ENCODE measurements at places on chromosomes 1 and 21.

DNA sequence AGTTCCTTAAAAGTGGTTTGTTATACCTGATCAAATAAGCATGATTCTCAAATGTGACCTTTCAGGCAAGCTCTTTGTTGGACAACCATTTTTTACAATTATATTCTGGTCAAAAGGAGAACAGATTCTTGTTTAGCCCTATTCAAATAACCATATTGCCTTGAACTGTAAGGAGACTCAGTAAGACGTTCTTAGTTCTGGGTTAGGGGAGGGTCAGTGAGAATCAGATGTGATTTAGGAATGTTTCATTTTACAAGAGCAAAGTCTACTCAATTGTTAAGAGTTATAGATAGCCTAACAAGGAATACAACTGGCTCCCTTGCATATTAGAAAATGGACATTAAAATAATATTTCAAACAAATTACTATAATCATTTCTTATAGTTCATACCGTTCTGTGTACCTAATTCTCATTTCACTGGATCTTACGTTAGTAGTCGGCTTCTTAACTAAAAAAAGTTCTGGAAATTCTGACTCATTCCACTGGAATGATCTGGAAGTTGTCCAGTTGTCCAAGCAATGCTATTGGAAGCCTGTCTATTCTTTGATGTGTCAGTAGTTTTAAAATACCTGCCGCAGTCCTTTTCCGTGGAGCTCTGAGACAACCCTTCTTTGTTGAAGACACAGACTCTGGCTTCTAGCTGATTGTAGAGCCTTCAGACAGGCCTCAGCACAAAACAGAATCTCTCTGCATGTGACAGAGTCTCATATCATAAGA, 88.8 kb downstream of the MAST2 start:
- DNase-seq, result no peak

DNA sequence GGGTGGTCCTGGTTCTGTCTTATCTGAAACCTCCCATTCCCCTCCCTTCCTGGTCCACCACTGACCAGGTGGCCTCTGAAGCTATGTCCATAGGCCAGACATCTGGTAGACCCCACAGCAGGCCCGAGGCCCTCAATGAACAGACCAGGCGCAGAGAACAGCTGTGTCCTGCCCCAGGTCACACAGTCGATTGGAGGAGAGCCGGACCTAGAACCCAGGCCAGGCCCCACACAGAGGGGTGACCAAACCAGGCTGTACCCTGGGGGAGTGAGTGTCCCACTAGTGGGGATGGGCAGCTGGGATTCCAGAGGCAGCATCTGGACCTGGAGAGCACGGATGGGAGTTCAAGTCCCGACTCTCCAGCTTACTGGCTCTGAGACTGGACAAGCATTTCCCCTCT, 29.2 kb downstream of the RNU1-1 start:
- no peak for DNase-seq

DNA sequence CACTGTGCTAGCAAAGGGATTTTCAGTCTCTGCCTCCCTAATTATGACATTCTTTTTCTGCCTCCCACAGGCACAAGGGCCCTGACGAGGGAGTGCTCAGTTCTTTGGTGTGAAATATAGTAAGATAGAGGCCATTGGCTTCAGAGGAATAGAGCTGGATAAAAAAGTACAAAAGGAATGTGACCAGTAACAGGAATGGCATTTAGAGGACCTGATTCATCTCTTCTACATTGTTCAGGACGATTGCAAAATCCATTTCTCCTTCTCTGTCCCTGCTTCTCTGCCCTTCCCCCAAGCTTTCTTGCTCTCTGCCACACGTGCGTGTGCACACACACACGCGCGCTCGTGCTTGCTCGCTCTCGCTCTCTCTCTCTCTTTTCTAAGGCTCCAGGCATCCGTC, 668.2 kb downstream of the KIF26B start:
- DNase-seq, result no peak

GRCh38 chr1:20390589-20391331, 95.2 kb downstream of the CAMK2N1 start:
- DNase-seq, result no peak

- no peak for DNase-seq
These were observed 34.6 kb upstream of the APOBEC4 start for GRCh38 chr1:183687546-183688304.

Data from stimulated activated CD8-positive, alpha-beta memory T cell treated with anti-CD3 and anti-CD28 coated beads, Interleukin-15, amount 100 ng/mL, for 24 hours (primary cell).